ENCODE measurements at places on chromosomes 13 and 19. TPM values are rescaled to one million over a fixed set of nuclear protein-coding genes. Genes with fewer than 3 reads are reported as not detected.

DNA sequence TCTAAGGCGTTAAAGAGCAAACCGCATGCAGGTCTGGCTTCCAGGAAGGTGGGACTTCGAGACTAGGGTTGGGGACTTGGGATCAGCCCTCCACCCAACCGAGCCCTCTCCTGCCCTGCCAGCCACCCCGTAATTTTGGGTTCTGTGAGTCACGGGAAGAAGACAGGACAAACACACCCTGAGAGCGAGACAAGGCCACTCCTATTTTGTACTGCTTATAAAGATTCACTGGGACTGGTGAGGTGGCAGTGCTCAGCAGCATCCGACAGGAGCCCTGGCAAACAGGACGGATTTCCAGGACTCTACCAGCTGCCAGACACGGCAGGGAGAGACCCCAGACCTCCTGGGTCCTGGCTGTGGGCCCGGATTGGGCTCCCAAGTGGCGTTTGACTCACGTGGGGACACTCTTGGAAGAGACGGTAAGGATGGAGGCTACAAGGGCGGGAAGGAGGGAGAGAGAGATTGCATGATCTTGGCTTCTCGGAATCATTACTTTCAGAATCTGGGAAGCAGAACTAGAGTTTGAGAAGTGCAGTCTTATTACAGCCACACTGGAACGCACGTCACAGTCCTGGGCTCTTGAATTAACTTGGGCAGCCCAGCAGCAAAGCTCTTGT lies at the start of gene C5AR2:
Gene C5AR2, plus strand, starts transcription at position 245 of the 617 bp plus-strand sequence. CDS start 8,625 bp downstream, outside the sequence.
- no peak for DNase-seq

DNA sequence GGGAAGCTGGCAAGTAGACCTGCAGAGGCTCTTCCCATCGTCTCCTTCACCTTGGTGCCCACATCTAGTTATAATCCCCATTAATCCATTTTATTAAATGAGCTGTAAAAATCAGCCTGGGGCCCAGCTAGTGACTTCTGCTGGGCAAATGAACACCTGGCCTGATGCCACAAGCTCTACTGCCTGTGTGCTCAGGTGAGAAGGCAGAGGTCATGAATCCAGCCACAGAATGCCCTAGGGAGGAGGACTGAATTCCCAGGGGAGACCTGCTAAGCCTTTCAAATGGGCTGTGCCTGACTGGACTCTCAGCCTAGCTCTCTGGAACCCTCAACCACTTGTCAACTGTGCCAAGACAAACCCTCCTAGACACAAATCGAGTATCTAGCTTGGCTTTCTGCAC lies 74.0 kb downstream of the PDS5B start:
- no peak for DNase-seq

GRCh38 chr13:48436661-48437288 lies 23.9 kb upstream of the LPAR6 start:
- no peak for DNase-seq

GRCh38 chr19:2334986-2335846 lies 6.7 kb downstream of the SPPL2B start:
- DNase-seq: no peak

GRCh38 chr19:45517641-45518468 lies 10.6 kb downstream of the VASP start:
- DNase-seq: no peak

GRCh38 chr19:31312009-31312676 lies 37.1 kb downstream of the TSHZ3 start:
- no peak for DNase-seq

GRCh38 chr13:31042049-31042448 lies 109.6 kb downstream of the TEX26 start:
- no peak for DNase-seq

- DNase-seq: no peak
Measured at GRCh38 chr13:86760620-86761019, 910.6 kb upstream of the SLITRK5 start.

DNA sequence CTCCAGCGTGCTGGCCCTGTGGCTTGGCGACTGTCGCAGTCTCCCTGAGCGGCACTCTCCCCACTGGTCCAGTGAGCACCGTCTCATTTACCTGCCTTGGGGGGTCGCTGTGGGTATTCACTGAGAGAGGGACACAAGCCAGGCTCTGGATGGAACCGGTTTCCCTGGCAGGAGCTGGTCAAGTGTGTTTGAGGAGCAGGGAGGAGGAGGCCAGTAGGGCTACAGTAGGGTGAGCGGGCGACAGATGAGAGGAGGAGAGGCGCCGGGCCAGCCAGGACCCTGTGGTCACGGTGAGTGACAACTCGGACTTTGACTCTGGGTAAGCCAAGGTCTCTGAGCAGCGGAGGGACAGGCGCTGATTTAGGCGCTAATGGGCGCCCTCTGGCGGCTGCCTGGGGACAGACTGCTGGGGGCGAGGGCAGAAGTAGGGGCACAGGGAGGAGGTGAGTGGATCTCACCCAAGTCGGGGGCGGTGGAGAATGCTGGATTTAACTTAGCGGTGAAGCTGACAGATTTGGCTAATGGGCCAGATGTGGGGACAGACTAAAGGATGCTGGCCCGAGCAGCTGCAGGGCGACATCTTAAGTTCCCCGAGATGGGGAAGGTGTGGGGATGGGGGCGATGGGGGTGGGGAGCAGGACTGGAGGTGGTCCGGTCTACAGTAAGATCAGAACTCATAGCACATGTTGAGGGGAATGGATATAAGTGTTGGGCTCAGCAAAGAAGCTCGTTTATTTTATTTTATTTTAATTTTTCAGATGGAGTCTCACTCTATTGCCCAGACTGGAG lies 4.7 kb upstream of the PRMT1 start:
- DNase-seq: peak; percentile 66

DNA sequence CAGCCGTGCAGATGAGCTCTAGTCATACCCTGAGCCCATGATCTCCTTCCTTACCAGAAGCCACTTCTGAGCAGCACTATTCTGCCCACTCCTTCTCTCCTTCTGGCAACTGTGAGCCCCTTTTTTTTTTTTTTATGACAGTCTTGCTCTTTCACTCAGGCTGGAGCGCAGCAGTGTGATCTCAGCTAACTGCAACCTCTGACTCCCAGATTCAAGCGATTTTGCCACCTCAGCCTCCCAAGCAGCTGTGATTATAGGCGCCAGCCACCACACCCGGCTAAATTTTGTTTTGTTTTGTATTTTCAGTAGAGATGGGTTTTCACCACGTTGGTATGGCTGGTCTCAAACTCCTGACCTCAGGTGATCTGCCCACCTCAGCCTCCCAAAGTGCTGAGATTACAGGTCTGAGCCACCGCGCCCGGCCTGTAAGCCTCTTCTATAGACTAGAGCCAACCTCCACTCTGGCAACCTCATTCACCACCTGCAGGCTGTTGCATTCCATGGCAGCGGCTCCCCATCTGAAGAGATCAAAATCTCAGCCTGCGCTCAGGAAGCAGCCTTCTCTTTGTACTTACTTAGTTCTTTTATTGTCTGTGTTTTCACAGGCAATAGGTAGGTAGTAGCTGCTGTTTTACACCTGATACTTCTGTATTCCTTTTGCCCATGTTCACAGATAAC lies 34.8 kb upstream of the NDFIP2 start:
- no peak for DNase-seq

GRCh38 chr19:5484398-5485285 lies 29.4 kb downstream of the ZNRF4 start:
- peak; percentile 34 for DNase-seq

DNA sequence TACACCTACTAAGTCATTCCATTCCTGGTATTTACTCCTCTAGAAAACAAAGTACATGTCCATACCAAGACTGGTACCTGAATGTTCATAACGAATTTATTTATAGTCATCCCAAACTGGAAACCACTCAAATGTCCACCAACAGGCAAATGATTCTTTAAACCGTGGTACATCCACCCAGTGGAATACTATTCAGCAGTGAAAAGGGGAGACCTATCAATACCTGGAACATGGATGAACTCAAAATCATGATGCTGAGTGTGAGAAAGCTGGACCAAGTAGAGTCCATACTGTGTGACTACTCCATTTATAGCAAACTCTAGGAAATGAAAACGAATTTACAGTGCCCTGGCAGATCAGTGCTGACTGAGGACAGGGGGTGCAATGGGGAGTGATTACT lies 11.9 kb upstream of the NAPA start:
- DNase-seq: no peak

DNA sequence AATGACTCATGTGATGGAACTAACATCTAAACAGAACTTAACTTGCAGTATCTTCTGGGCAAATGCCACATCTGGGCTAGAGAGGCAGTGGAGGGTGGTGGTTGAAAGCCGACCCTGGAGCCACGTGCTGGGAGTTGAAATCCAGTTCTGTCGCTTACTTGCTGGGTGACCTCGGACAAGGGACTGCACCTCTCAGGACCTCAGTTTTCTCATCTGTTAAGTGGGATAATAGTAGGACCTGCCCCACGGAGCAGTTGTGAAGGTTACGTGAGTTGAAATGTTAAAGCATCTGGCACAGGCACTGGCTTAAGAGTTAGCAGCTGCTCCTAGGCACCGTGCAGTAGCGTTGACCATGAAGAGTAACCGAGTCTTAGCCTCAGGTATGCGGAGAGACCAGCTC lies 76.1 kb downstream of the SIPA1L3 start:
- DNase-seq: no peak

GRCh38 chr13:30148786-30149185 lies 158.6 kb downstream of the KATNAL1 start:
- no peak for DNase-seq

GRCh38 chr13:102318233-102318632 lies 83.6 kb downstream of the FGF14 start:
- DNase-seq: no peak

DNA sequence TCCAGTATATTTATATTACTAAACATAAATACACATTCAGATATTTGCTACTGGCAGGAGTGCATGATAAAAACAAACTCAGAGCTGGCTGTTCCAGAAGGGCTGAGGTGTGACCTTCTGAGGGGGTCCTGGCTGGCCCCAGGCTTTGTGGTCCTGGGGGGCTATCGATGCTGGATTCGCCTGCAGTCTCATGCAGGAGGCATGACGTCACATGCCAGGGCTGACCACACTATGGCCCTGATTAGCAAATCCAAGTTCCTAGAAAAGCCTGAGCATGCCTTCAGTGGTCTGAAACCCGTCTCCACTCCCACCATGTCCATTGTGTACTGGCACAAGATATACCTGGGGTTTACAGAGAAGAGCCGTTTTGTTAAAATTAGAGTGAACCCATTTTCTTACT lies 97.9 kb downstream of the KL start:
- no peak for DNase-seq

DNA sequence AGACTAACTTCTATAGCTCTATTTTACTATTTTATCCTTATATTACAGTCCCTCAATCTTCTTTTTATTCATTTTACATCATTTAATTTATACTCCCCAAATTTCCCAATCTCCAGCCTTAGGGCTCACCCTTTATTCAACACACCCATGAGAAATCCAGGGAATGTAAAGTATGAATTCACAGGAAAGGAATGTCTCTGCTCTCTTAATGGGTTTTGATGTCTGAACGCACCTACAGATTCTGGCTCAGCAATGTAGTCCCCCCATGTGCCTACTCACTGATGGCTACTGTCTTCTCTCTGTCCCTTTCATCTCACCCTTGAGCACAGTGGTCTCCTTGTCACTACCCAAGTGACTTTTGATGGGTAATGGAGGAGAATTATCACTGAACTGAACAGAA lies 32.8 kb downstream of the TNFSF13B start:
- DNase-seq: no peak

GRCh38 chr13:24671386-24672113 lies 8.7 kb upstream of the ATP12A start:
- DNase-seq: peak; percentile 72

GRCh38 chr19:5091018-5091683 lies 122.2 kb downstream of the KDM4B start:
- DNase-seq: no peak

- DNase-seq: no peak
Measured at GRCh38 chr13:52085421-52085820, 43.5 kb downstream of the NEK5 start.

GRCh38 chr13:103730407-103730806 lies 664.2 kb upstream of the SLC10A2 start:
- no peak for DNase-seq

DNA sequence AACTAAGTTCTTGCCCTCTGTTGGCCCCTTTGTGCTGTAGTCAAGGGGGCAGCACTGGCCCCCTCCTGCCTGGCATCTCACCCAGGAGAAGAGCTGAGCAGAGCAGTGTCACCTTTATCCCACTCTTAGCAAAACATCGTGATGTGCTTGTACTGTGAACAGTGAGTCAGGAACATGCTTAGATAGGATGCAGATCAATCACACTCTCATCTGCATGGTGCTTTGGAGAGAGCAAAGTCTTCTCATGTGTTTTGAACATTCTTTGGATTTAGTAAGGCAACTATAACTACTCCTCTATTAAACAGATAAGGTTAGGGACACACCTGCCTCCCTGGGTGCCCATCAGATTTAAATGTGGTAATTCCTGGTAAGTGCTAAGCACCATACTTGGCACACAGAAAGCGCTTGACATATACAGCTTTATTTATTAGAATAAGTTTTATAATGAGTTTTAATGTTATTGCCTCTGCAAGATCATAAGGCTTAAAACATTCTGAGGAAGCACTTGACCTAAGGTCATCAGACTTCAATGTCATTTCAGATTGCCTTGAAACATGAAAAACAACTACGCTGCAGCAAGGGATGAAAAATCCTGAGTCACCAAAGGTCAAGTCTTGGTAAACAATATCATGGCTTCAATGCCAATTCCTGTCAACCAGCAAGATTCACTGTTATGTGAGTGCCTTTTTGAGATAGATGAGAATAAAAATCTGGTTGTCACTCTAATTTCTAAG lies 82.4 kb upstream of the IRS2 start:
- no peak for DNase-seq

- DNase-seq: no peak
Measured at GRCh38 chr13:56400774-56401173, 739.9 kb upstream of the PRR20A start.

DNA sequence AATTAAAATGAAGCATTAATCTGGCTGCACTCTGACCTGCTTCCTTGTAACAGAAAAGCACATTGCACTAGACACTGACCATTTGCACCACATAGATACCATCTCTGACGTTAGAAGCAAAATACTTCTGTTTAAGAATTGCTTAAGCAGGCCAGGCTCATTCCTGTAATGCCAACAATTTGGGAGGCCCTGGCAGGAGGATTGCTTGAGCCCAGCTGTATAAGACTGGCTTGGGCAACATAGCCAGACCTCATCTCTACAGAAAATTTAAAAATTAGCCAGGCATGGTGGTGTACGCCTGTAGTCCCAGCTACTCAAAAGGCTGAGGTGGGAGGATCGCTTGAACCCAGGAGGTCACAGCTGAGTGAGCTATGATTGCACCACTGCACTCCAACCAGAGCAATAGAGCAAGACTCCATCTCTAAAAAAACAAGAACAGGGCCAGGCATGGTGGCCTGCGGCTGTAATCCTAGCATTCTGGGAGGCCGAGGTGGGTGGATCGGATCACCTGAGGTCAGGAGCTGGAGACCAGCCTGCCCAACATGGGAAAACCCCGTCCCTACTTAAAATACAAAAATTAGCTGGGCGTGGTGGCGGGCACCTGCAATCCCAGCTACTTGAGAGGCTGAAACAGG lies 7.0 kb upstream of the TLE6 start:
- no peak for DNase-seq

Gene AKT2
- 219 TPM for polyA plus RNA-seq

Gene KLK8
- 1.8 TPM for polyA plus RNA-seq

Gene CYP2S1
- polyA plus RNA-seq: 0.44 TPM

Gene ADGRE2
- 0.48 TPM for polyA plus RNA-seq

Gene KIRREL2
- polyA plus RNA-seq: 12.7 TPM

Gene FFAR1
- polyA plus RNA-seq: 0.70 TPM

Gene RFPL4A
- polyA plus RNA-seq: 0.22 TPM

Gene KLK11
- polyA plus RNA-seq: not detected

Gene NLRP12
- polyA plus RNA-seq: 0.09 TPM

Gene PSG7
- not detected for polyA plus RNA-seq

Gene IGFL3
- not detected for polyA plus RNA-seq

Gene POU2F2
- polyA plus RNA-seq: 1.2 TPM

Gene ZNF112
- polyA plus RNA-seq: 13.1 TPM
